CD8-positive, alpha-beta memory T cell (primary cell): ENCODE measurements at places on chromosomes 13 and 19. TPM values are rescaled to one million over a fixed set of nuclear protein-coding genes. Genes with fewer than 3 reads are reported as not detected.

Gene SBK2
- polyA plus RNA-seq, result not detected

Gene CEACAM16
- polyA plus RNA-seq, result not detected

Gene RNF113B
- not detected for polyA plus RNA-seq

Gene ATP7B
- polyA plus RNA-seq, result 0.18 TPM

Gene MYH14
- polyA plus RNA-seq, result not detected

Gene TLE6
- polyA plus RNA-seq, result not detected

Gene KLK11
- polyA plus RNA-seq, result not detected

Gene ELSPBP1
- not detected for polyA plus RNA-seq

Gene ZNF816
- polyA plus RNA-seq, result 17.1 TPM

Gene TSHZ3
- polyA plus RNA-seq, result 1.1 TPM

Gene MIPEP
- polyA plus RNA-seq, result 17.9 TPM

Gene IFNL1
- 4.6 TPM for polyA plus RNA-seq

Gene RUVBL2
- 67.9 TPM for polyA plus RNA-seq

Gene PSG4
- not detected for polyA plus RNA-seq

Gene CYP2A6
- not detected for polyA plus RNA-seq

Gene WASF3
- polyA plus RNA-seq, result not detected

Gene SBK3
- not detected for polyA plus RNA-seq

Gene SYCN
- polyA plus RNA-seq, result not detected

Gene ZNF726
- polyA plus RNA-seq, result 1.6 TPM

Gene ZNF724
- polyA plus RNA-seq, result 0.85 TPM

Gene NKPD1
- 0.20 TPM for polyA plus RNA-seq

Gene GNG8
- not detected for polyA plus RNA-seq

Gene PRSS57
- polyA plus RNA-seq, result not detected

Gene GJB2
- polyA plus RNA-seq, result not detected

Gene VSTM2B
- polyA plus RNA-seq, result not detected

Gene CLEC4M
- polyA plus RNA-seq, result not detected

Gene UBE2L5
- not detected for polyA plus RNA-seq

Gene PSG6
- polyA plus RNA-seq, result not detected

Gene KLF1
- not detected for polyA plus RNA-seq

Gene CD37
- 188 TPM for polyA plus RNA-seq

Gene UHRF1
- 0.35 TPM for polyA plus RNA-seq

Gene CEBPA
- polyA plus RNA-seq, result 1.6 TPM

Gene ZDHHC20
- 35.5 TPM for polyA plus RNA-seq

Gene NUP62
- 73.7 TPM for polyA plus RNA-seq

Gene S1PR4
- polyA plus RNA-seq, result 494 TPM

Gene TJP3
- polyA plus RNA-seq, result 16.2 TPM

Gene CEACAM20
- not detected for polyA plus RNA-seq

Gene ZMYM5
- polyA plus RNA-seq, result 26.8 TPM

Gene TMED1
- polyA plus RNA-seq, result 29.9 TPM

Gene POU4F1
- polyA plus RNA-seq, result not detected

Gene PALM3
- not detected for polyA plus RNA-seq

Gene TINCR
- 0.16 TPM for polyA plus RNA-seq

Gene MEIOSIN
- polyA plus RNA-seq, result not detected

Gene TEX29
- polyA plus RNA-seq, result not detected

Gene SYNE4
- not detected for polyA plus RNA-seq

Gene ICAM1
- 13.1 TPM for polyA plus RNA-seq

Gene PRTN3
- not detected for polyA plus RNA-seq

Gene FFAR1
- not detected for polyA plus RNA-seq

Gene ARL11
- polyA plus RNA-seq, result 0.31 TPM

Gene PLEKHA4
- 2.7 TPM for polyA plus RNA-seq
